ENCODE measurements at places on chromosomes 2 and 18. TPM values are rescaled to one million over a fixed set of nuclear protein-coding genes. Genes with fewer than 3 reads are reported as not detected.

GRCh38 chr2:12623051-12623450 is 93.7 kb upstream of the TRIB2 start:
- DNase-seq = no peak

GRCh38 chr2:11832531-11832930 is 86.1 kb downstream of the LPIN1 start:
- no peak for DNase-seq

- DNase-seq = no peak
These were observed 413.6 kb upstream of the TCF4 start for GRCh38 chr18:56001576-56001975.

GRCh38 chr2:219168932-219169331 is 897 bp downstream of the SLC23A3 start:
- no peak for DNase-seq

DNA sequence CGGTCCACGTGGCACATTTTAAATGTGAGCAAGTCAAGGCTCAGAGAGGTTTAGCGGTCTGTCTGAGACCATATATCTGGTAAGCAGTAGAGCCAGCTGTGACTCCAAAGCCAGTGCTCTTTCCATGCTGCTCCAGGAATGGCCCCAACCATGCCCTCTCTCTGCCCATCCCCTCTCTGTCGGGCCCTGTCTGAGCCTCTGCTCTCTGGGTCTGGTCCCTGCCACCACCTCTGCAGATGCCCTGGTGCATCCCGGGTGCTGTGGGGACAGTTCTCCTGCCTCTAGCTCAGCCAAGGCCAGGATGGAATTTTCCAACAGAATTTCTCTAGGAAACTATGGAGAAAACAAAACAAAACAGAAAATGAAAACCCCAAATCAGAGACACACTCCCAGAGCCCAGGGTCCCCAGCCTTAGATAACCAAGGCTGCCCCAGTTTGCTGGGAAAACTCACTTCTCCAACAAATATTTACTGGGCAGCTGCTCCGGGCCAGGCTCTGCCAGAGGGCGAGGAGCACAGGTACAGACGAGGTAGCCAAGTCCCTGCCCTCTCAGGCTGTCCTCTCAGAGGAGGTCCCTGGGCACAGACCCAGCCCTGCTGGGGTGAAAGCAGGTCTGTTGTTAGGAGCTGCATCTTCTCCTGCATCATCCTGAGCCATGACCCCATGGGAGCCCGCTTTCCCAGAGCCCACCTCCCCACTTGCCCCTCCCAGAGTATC is 9.2 kb downstream of the ADRA2B start:
- DNase-seq = peak; percentile 89

The TMEM198 gene
- total RNA-seq = 2.6 TPM

GRCh38 chr2:133456156-133456555 is 112.1 kb downstream of the NCKAP5 start:
- no peak for DNase-seq

The CCDC141 gene
- total RNA-seq = 6.4 TPM

DNA sequence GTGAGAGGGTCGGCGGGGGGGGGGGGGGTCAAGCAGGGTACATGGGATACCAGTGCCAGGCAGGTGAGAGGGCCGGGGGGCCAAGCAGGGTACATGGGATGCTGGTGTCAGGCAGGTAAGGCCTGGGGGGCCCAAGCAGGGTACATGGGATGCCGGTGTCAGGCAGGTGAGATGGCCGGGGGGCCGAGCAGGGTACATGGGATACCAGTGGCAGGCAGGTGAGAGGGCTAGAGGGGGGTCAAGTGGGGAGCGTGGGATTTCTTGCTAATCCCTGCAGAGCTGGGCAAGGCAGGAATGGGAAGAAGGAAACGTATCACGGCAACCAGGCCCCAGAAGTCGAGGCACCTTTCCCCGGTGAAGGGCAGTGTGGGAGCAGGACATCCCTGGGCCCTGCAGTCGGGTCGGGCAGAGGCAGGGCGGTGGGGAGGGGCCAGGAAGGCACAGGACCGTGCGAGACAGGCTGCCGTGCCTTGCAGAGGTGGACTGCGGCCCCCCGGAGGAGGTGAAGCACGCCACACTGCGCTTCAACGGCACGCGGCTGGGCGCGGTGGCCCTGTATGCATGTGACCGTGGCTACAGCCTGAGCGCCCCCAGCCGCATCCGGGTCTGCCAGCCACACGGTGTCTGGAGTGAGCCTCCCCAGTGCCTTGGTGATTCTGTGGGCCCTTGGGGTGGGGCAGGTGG is 49.3 kb downstream of the MTERF4 start:
- no peak for DNase-seq

DNA sequence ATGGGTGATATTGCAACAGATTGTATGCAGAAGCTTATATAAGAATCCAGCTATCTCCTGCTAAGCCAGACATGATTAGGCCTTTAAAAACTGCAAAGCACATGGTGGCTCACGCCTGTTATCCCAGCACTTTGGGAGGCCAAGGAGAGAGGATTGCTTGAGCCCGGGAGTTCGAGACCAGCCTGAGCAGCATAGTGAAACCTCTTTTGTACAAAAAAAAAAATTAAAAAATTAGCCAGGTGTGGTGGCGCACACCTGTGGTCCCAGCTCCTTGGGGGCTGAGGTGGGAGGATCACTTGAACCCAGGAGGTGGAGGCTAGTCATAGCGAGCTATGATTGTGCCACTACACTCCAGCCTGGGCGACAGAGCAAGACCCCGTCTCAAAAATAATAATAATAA is 204.6 kb downstream of the TNS1 start:
- DNase-seq = no peak

GRCh38 chr2:118477111-118477862 is 370.2 kb downstream of the EN1 start:
- no peak for DNase-seq

GRCh38 chr18:35061336-35061735 is 20.1 kb downstream of the MAPRE2 start:
- no peak for DNase-seq

The ITPRIPL1 gene
- 3.1 TPM for total RNA-seq

DNA sequence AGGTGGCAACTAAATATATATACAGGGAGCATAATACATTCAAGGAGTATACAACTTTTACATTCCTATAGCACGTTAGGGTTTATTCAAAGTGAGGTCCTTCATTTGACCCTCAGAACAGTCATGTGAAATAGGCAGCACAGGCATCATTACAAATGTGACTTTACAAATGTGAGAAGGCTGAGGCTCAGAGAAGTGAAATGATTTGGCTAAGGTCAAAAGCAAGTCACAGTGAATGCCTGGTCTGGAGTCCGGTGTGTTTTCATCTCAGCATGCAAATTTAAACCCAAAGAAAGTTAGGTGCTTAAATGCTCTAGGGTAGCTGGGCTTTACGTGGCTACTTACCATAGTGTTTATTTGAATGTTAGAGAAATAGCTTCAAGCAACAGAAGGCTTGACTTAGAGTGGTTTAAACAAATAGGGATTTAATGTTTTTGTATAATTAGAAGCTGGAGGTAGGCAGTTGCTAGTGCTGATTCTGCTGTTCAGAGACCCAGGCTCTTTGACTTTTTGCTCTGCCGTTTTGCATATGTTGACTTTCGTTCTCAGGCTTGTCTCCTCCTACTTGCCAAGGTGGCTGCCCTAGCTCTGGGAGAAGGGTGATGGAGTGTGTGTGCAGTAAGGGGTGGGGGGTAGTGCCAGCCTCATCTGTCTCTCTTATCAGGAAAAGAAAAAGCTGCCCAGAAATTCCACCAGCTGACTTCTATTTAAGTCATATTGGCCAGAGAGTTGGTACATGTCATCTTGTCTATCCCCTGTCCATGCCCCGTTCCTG is 89.2 kb downstream of the PLCL1 start:
- DNase-seq = no peak

GRCh38 chr2:54042897-54043620 is 72.3 kb upstream of the PSME4 start:
- DNase-seq = no peak

DNA sequence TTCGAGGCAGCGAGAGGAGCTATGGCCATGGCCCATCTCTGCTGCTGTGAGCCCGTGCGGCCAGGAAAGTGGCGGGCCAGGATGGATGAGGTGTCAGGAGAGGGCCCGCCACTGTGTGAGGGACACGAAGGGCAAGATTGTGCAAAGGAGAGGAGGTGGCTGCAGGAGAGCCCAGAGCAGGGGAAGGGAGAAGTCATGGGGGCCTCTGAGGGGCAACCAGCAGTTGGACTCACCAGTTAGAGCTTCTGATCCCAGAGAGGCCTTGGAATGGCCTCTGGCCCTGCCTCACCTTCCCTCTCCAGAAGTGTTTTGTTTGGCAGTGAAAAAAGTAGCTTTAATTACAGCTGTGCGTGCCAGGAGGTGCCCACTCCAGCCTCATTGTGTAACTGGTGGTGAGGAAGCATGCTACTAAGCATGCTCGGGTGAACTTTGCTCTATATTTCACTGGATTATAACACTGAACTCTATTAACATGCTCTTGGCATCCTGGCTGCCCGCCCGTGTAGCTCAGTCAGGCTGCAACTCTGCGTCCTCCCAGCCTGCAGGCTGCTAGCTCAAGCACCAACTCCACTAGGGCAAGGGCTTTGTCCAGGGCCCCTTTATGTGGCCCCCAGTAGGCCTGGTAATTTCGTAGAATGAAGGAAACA is 34.2 kb downstream of the IMPA2 start:
- DNase-seq = no peak

DNA sequence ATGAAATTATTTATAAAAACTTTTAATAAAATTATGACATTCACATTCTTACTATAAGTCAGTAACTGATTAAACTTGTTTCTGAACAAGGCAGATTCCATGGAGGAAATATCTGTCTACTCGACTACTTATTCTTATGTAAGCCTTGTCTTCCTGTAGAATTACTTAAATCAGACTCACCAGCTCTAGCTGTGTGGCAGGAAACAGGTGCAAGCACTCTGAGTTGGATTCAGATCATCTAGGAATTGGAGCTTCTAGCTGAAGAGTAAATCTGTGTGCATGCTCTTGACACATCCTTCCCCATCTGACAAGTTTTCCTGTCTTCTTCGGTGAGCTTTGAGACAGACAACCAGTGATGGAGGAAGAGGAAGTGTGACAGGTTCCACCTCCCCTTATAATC is 284.7 kb downstream of the TRIB2 start:
- no peak for DNase-seq

GRCh38 chr2:224078656-224079055 is 39.6 kb upstream of the SERPINE2 start:
- DNase-seq = no peak

The TMEM37 gene
- total RNA-seq = 56.4 TPM

GRCh38 chr2:231427116-231427515 is 31.6 kb downstream of the B3GNT7 start:
- no peak for DNase-seq

DNA sequence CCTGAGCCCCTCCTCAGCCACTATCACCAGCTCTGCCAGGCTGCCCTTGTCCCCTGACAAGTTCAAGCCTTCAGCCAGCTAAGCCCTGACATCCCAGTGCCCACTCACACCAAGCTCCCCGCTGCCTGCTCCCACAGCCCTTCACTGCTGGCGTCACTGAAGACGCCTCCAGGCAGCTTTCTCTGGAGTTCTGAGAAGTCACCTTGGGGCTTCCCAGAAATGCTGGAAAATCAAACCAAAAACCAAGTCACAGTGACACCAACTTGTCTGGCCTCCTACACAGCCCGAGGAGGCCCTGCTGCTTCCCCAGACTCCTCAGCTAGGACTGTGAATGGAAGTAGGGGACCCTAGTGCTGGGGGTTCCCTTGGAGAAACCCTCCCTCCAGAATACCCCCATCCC is 2.2 kb upstream of the TNS1 start:
- DNase-seq = no peak

DNA sequence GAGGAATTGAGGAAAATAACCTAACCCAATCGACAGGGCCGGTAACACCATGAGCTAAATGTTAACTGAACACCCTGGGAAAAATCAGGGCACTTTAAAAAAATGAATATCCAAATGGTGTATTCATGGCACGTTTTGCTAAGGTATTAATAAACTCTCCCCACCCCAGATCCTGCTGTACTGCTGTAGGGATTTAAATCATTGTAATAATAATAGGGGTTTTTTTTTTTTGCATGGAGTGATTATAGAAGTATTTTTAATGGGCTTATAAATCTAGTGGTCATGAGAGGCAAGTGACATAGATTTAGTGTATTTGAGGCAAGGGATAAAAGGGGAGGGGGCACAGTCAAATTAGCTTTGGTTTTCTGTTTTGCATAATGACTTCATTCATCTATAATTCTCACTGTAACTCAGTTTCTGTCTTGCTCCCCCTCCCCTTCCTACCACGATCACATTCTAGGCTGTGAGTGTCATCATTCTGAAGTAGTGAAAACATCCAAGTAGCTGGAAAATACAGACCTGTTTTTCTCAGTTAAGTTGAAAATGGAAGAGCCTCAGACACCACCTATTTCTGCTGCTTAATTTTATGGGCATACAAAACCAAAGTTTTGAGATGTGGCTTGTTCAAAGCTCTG is 18.2 kb upstream of the MGAT5 start:
- no peak for DNase-seq

DNA sequence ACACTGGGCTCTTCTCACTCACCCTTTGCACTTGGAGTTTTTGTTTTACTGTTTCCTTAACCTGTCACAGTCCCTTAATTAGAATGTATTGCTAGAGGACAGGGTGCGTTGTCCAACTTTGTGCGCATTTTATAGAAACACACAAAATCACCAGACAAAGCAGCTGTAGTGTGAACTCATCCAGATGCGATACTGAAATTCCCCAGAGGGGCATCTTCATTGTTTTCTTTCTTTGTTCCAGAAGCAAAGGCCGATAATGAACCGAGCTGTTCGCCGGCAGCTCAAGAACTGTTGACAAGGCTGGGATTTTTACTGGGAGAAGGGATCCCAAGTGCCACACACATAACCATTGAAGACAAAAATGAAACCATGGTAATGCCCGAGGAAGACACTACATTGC is 137.6 kb downstream of the WDSUB1 start:
- DNase-seq = no peak

DNA sequence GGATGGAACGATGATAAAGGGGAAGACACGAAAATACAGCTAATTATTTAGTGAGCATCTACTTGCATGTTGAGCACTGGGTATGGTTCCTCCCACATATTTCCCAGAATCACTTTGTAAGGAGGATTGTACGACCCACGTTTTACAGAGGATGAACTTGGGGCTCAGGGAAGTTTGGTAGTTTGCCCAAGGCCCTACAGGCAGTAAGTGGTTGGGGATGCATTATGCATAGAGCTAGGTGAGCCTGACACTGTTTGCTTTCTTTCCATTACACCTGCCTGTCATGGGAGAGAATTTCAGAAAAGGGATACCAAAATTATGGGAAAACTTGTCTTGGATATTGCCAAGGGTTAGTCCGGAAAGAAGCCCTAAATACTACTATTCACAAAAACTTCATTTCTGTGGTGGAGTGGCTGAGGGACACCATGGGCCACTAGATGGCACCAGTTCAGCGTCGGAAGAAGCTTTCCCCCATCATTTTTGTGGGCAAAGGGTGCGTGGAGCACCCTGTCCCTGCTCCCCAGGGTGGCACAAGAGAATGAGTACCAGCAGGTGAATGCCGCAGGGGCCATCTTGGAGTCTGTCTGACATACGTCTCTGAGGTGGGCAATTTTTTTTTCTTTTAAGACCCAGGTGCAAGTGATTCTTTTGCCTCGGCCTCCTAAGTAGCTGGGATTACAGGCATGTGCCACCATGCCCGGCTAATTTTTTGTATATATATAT is 23.5 kb upstream of the C18orf32 start:
- DNase-seq = no peak

The SETBP1 gene
- 21.6 TPM for total RNA-seq

The RFTN2 gene
- total RNA-seq = 6.8 TPM

The OSR1 gene
- 41.6 TPM for total RNA-seq

GRCh38 chr18:48589797-48590519 is 51.1 kb downstream of the CTIF start:
- DNase-seq = no peak

The ZSWIM2 gene
- 1.2 TPM for total RNA-seq

All from mesenteric fat pad (tissue), 1 donor.